ENCODE measurements at places on chromosomes 7 and 10.

GRCh38 chr10:116099023-116099420 lies 174.0 kb downstream of the GFRA1 start:
- DNase-seq: no peak

GRCh38 chr10:26380815-26381214 lies 57.3 kb upstream of the APBB1IP start:
- no peak for DNase-seq

DNA sequence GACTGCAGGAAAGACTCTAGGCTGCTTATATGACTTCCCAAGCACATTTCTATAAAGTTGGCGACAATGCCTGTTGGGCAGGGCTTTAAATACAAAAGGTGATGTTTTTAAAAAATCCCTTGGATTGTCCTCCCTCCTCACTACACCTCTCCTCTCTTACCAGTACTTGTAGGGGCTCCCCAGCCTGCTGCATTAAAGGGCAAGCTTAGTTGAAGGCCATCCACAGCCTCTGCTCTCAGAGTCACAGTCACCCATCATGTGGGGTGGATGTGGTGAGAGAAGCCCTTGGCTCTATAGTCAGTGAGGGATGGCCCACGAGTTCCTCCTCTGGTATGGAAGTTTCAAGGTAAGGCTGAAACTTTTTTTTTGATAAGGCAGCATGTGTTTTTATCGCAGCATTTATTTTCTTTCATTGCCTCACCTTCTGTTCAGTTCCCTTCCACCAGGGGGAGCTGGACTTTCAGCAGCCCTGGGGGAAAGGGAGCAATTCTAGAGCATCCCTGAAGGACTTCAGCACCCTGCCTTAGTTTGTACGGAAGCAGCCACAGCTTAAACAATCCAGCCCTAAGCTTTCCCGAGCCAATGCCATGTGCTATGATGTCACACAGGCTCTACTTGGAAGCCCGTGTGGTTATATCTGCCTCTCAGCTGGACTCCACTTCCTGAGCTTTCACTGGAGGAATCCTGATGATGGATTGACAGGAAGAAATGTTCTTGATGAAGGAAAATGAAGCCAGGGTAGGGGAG lies 131.9 kb downstream of the CALCR start:
- no peak for DNase-seq

GRCh38 chr7:47362984-47363383 lies 218.9 kb downstream of the TNS3 start:
- DNase-seq: no peak

GRCh38 chr7:111727905-111728634 lies 165.8 kb upstream of the IMMP2L start:
- DNase-seq: no peak

- DNase-seq: no peak
These were observed 52.1 kb downstream of the SH2D4B start for GRCh38 chr10:80589726-80590373.

GRCh38 chr10:88835910-88836221 lies 15.8 kb downstream of the ANKRD22 start:
- DNase-seq: no peak

GRCh38 chr10:97176226-97176625 lies 9.5 kb downstream of the SLIT1 start:
- no peak for DNase-seq

DNA sequence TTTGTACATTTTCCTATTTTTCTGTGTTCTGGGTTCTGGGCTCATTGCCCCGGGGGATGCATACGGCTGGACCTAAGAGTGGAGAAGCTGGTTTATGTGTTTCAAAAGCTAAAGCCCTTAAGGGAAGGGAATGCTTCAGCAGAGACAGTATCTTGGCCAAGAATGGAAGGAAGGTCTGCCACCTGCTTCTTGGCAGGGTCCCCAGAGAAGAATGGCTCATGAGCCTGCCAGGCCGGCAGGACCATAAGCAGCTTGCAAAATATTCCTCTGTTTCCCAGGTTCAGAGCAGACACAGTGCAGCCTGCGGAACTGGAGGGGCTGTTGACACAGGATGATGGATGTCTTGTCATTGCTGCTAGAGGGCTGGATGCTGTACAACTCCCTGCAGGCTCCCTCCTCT lies 7.8 kb upstream of the ABHD11 start:
- DNase-seq: no peak

DNA sequence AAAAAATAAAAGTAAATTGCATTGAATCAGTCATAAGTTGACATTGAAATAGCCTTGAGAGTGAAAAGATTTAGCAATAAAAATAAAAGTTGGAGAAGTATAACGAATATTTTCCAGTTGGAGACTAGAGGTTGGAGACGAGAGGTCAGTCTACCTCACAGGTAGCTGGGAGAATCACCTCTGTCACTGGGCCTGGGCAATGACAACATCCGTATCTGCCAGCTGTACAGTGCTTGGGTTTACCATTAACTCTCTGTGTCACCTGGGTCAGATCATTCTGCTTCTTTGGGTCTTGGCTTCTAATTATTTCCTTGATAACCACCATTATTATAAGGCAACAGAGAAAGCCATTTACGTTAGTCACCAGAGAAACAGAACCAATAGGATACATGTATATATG lies 62.0 kb upstream of the STEAP4 start:
- DNase-seq: no peak

DNA sequence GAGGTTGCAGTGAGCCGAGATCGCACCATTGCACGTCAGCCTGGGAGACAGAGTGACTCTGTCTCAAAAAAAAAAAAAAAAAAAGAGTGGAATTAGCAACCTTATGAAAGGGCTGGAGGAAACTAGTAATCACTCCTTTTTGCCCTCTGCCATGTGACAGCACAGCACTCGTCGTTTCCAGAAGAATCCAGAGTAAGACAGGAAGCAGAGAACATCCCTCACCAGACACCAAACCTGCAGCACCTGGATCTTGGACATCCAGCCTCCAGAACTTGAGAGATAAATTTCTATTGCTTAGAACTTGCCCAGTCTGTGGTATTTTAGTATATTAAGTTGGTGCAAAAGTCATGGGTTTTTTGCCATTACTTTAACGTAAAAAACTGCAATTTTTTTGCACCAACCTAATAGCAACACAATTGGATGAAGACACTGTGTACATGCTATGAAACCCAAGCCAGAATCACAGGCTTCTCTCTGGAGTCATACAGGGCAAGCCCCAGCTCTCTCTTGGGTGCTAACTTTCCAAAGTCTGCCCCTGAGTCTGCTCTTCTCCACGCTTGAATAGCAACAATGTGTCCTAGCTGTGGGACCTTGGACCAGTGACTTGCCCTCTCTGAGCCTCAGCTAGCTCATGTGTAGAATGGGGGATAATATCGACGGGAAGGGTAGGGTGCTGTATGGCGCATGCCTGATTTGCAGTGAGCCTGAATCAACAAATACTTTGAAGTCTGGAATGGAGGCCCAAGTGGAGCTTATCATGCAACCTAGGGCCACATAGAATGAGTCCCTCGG lies 55.1 kb downstream of the CHST3 start:
- DNase-seq: no peak

GRCh38 chr7:84177758-84178412 lies 16.7 kb downstream of the SEMA3A start:
- no peak for DNase-seq

GRCh38 chr10:124000792-124001201 lies 92.6 kb downstream of the CHST15 start:
- DNase-seq: no peak

DNA sequence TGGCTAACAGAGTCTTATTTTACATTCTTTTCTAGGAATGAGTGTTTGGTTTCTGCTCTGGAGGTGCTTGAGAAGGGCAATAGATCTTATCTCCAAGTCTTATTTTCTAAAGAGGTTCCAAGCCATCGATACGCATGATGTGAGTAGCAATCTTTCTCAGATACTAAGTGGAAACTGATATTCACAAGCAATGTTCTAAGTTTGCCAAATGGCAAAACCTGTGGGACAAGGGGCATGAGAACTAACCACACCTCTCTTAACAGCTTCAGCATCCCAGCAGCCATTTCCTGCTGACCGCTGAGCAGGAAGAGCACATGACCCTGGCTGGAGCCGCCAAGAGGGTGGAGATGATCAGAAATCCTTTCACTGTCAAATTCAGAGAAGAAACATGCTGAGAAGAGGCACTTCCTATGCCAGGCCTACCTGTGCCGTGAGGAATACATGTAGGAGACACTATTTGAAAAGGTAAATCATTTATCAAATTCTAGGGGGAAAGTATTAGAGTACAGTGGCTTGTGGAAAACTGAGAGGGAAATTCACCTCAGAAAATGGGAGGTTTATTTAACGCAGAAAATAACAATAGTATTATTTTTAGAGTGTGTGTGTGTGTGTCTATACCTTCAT lies 35.2 kb downstream of the CCDC71L start:
- no peak for DNase-seq

GRCh38 chr10:84352251-84352842 lies 24.0 kb downstream of the CCSER2 start:
- DNase-seq: no peak
